Body of pancreas (tissue), 4 donors: ENCODE measurements at places on chromosomes 7 and 10. TPM values are rescaled to one million over a fixed set of nuclear protein-coding genes. Genes with fewer than 3 reads are reported as not detected.

The CALML3 gene
- total RNA-seq = not detected

The GJD4 gene
- not detected for total RNA-seq

GRCh38 chr10:15457382-15457781 is 86.3 kb upstream of the FAM171A1 start:
- no peaks in the 10 kb centered on the region for H3K4me1 ChIP-seq
- no peaks in the 10 kb centered on the region for H3K27me3 ChIP-seq
- no peak overlapping the region for H3K4me3 ChIP-seq

DNA sequence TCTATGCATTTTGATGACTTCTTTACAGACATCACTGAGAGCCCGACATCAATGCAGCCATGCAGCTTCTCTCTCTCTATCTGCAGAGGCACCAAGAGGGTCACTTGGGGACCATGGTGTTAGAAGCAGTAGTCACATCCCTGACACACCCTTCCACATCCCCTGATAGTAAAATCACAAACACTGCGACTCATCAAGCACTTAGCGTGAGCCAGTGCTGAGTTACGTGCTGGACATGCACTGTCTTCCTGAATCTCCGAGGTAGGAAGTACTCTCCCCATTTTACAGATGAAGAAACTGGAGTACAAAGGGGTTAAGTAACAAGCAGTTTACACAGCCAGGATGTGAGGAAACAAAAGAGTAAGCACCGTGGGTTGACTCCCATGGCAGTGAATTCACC is 109.2 kb downstream of the OSBPL3 start:
- DNase-seq = no peak
- H3K27me3 ChIP-seq = no peaks in the 10 kb centered on the region
- no peaks in the 10 kb centered on the region for H3K4me1 ChIP-seq
- H3K36me3 ChIP-seq = no peaks in the 10 kb centered on the region

DNA sequence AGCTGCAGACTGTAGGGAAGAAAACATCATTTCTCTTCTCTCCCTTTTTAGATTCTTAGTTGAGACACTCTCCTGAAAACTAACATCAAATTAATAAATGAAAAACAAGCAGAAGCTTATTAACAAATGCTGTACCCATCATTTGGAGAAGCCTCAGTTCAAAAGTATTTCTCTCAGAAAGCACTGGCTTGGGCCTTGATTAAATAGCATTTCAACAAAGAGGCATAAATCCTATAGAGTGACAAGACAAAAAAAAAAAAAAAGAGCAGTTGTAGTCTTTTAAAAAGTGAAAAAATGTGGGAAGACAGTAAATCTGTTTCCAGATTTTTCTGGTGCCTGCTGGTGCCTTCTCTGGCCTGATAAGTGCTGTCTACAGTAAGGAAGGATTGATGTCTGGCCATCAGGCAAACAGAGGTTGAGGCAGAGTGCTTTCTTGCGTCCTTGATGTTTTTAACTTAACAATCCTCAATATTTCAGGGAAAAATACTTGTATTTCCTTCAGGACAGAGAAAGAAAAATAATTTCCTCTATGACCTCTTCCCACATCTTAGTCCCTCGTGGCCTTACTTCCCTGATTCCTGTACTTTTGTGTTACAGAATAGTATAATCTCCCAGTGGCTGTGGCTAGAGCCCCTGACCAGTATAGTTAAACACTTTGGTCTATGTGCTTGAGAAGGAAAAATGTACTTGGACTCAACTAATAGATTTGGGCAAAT is 300.5 kb downstream of the HGF start:
- H3K4me1 ChIP-seq = peaks cover 15% of the 10 kb centered on the region
- DNase-seq = no peak
- H3K36me3 ChIP-seq = no peaks in the 10 kb centered on the region
- no peak overlapping the region for H3K27ac ChIP-seq

DNA sequence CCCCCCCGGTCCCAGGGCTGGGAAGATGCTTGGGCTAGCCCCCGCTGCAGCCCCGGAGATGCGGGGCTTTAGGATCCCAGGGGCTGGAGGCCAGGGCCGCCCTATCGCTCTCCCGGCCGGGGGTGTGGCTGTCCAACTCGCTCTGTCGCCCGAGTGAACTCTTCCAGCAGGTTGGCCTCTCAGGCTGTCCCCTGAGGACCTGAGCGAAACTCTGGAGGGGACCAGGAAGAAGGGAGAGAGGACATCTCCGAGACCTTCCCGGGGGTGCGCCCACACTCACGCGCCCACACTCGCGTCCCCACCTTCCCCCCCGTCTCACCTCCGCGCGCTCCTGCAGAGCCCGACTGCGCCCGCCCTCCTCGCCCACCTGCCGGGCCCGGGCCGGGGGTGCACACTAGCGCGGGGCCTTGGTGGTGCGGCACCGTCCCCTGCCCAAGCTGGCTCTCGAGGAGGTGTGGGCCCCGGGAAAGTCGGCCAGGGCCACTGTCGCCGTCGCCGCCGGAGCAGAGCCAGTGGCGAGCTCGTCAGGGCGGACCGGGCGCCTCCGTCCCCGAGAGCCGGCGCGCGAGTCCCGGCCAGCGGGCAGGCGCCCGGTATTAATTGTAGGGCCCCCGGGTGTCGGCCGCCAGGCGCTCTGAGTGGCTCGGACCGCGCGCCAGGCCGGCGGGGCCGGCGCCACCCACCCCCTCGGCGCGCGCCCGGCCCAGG is 101.7 kb upstream of the SVIL start:
- H3K36me3 ChIP-seq = no peaks in the 10 kb centered on the region
- DNase-seq = peak; percentile 77
- peak overlapping the region; percentile 95 for H3K27ac ChIP-seq
- H3K4me3 ChIP-seq = peak overlapping the region; percentile 76
- no peaks in the 10 kb centered on the region for H3K27me3 ChIP-seq
- H3K4me1 ChIP-seq = peaks cover 19% of the 10 kb centered on the region

DNA sequence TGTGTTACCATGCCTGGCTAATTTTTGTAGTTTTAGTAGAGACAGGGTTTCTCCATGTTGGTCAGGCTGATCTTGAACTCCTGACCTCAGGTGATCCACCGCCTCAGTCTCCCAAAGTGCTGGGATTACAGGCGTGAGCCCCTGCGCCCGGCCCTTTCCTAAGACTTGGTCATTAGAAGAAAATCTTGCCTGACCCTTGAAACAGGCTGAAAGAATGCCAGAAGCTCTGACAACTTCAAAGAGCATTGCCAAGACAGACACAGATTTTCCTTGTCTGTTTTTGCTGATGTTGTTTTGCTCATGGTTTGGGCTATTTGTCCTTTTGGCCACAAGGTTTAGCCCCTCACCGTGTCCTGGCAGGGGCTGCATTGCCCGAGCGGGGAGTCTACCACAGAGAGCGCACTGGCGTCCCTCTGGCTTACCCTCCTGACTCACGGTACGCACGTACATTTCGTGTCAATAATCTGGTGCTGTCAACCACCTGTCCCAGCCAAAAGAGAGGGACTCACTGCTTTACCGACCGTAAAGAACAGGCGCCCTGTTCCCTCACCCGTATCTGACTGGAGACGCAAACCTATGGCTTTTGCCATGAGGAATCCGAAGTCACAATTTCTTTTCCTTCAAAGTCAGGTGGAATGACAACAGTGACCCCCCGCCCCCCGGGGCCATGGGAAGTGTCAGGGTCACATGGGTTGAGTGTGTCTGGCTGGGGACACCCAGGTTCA is 10.1 kb upstream of the INPP5A start:
- no peaks in the 10 kb centered on the region for H3K36me3 ChIP-seq
- no peak overlapping the region for H3K4me3 ChIP-seq
- no peak for DNase-seq
- no peak overlapping the region for H3K27ac ChIP-seq
- no peaks in the 10 kb centered on the region for H3K4me1 ChIP-seq

DNA sequence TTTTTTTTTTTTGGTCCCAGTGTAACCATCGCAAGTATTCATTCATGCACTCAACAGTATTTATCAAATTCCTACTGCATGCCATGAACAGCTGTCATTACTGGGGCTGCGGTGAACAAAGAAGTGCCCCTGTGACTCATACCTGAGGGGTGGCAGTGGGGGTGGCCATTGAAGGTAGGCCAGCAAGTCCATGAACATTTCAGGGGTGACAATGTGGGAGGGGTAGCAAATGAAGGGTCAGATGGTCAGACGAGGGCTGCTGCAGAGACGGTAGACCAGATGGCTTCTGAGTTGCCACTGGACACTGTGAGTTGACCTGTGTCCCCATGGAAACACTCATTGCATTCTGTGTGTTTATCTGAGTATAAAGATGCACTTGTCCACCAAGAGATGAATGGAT is 92.5 kb upstream of the PITRM1 start:
- no peak overlapping the region for H3K4me3 ChIP-seq
- no peak overlapping the region for H3K27ac ChIP-seq
- peaks cover 3% of the 10 kb centered on the region for H3K4me1 ChIP-seq
- DNase-seq = no peak

DNA sequence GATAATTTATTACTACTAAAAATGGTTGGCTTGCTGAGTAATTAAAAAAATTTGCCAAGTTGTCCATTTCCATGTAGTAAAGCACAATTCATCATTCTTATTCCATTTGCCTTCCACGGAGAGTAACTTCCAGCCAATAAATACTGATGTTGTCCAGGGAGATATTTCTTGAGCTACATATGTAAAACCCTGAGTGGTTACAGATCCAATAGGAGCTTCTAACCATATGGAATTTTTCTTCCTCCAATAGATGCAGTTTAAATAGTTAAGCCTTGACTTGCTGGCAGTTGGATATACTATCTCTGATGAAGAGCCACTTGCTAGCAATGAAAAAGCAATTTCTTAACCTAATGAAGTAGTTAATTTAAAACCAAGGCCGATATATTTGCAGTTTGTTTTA is 271.1 kb downstream of the PLXDC2 start:
- no peak for DNase-seq
- no peak overlapping the region for H3K4me3 ChIP-seq
- H3K36me3 ChIP-seq = no peaks in the 10 kb centered on the region
- H3K4me1 ChIP-seq = no peaks in the 10 kb centered on the region
- no peak overlapping the region for H3K27ac ChIP-seq
- no peaks in the 10 kb centered on the region for H3K27me3 ChIP-seq
